NCI-H446 treated with DMSO at 0.1 percent for 48 hours (cell line): ENCODE measurements at places on chromosomes 5 and 9.

DNA sequence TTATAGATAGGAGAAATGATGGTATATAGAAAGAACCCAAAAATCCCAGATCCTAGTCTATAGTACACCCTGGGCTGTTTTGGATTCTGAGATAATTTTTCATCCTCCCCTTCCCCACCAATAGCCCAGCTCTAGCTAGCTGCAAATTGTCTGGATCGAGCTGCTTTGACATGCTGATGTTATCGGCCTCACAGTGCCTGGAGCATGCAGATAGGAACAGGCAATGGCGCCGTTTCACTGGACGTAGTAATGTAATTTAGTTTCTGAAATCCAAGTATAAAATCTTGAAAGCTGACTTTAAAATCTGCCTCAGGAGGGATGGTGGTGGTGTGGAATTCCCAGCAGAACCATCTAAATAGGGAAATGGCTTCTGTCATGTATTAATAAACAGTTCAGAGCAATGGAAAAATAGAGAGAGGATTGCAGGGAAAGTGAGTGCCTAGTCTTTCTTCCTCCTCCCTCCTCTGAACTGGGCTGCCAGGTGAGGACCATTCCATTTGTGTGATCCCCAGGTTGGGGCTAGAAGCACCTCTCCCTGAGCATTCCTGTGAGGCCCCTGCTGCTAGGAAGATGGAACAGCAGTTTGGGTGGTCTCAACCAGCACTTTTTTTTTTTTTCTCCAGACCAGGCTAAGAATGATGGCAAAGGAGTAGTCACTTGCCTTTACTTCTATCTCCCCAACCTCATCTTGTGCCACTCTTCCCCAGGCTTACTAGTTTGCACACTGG lies 31.9 kb downstream of the FAM219A start:
- DNase-seq, result no peak

DNA sequence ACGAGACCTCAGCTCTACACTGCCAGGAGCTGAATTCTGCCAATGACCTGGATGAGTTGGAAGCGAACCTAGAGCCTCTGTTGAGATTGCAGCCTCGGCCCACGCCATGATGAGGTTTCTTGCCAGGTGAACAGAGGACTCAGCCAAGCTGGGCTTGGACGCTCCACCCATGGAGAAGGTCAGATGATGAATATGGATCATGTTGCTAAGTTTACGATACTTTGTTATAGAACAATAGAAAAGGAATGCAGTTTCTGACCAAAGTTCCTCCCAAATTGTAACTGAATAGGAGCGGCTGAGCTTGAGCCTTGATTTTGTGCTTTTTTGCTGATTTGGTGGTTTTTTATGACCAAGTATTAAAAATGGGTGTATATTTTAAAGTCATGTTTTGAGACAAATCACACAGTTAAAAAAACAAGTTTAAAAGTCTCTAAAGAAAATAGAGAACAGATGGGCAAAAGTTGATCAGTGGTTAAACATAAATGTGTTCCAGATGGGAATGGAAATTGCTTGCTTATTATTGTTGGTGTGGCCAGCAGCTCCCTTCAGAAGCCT lies 32.9 kb downstream of the ROPN1L start:
- DNase-seq, result peak; percentile 26

DNA sequence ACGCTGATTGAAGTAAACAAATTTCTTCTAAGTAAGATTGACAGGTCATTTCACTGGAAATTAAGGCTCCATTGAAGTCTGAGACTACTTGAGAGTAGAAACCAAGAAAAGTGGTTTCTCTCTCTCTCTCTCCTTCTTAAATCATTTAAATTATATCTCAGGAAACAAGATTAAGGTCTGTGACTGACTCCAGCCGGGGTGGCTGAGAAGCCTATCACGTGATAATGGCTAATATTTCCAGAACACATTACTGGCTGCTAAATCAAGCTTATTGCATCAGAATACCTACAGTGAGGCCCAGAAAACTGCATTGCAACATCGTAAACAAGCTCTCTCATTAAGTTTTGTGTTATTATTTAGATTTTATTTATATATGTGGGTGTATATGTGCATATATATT lies 88.4 kb downstream of the PTCD2 start:
- no peak for DNase-seq

GRCh38 chr9:636931-637591 lies 204.4 kb upstream of the DMRT1 start:
- DNase-seq, result no peak

- DNase-seq, result peak; percentile 24
Measured at GRCh38 chr9:127930231-127931091, at the start of gene PIP5KL1. Gene PIP5KL1, minus strand, starts transcription at chr9:127930777. Its CDS starts 25 bp downstream, at chr9:127930752.

GRCh38 chr5:165574100-165574499 lies 2068.7 kb downstream of the MAT2B start:
- no peak for DNase-seq

DNA sequence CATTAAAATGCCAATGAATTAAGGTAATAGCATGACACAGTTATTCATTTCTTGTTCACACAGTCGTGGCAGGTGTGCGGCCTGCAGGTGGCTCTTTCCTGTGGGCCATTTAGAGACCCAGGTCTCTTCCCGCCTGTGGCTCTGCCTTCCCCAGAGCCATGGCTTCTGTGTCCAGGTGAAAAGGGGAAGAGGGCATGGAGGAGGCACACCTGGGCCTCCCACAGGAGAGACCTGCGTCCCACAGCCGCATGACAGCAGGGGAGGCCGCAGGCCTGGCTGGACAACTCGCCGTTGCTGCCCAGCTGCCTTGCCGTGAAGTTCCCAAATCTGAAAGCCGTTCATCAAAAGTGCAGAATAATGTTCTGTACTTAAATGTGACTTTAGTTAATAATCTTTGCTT lies 14.4 kb upstream of the PLEKHG4B start:
- no peak for DNase-seq

GRCh38 chr9:68595868-68596267 lies 55.2 kb upstream of the TMEM252 start:
- DNase-seq, result no peak

- no peak for DNase-seq
Measured at GRCh38 chr5:107653685-107654084, 17.1 kb downstream of the EFNA5 start.

DNA sequence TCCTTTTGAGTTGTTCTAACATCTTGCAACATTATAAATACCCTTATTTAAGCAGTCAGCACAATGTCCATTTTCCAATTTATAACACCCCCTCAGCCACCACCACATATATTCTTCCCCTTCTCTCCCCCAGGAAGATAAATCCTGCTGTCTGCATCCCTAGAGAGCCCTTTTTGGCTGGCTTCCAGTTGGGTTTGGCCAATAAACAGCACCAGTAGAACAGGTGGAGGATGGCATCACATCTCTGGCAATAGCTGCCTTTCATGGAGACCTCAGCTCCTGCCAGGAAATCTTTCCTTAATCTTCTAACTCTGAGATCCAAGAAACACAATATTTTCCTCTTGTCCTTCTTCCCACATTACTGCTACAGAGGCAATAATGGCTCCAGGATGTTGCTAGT lies 53.7 kb downstream of the TRIM36 start:
- no peak for DNase-seq

GRCh38 chr5:92504346-92504745 lies 1076.7 kb downstream of the NR2F1-AS1 start:
- no peak for DNase-seq

- no peak for DNase-seq
Measured at GRCh38 chr9:127912296-127912695, 4.5 kb downstream of the ST6GALNAC4 start.

DNA sequence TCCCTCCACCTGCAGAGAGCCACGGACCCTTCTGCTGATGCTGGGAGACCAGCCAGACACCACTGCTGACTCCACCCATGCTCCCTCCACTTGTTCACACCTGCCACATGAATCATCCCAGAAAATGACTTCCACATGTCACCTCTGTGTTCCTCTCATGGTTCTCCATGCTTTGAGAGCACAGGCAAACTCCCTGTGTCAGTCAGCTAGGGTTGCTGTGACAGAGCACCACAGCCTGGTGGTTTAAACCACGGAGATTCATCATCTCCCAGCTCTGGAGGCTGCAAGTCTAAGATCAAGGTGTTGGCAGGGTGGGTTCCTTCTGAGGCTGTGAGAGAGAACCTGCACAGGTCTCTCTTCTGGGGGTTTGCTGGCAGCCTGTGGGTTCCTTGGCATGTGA lies 381.4 kb downstream of the GADD45G start:
- DNase-seq, result no peak
